Neural crest cell (in vitro differentiated cells): ENCODE measurements at places on chromosomes 1 and 21.
A peak's percentile ranks its signal among the peaks of the same experiment; 100 is the strongest.

DNA sequence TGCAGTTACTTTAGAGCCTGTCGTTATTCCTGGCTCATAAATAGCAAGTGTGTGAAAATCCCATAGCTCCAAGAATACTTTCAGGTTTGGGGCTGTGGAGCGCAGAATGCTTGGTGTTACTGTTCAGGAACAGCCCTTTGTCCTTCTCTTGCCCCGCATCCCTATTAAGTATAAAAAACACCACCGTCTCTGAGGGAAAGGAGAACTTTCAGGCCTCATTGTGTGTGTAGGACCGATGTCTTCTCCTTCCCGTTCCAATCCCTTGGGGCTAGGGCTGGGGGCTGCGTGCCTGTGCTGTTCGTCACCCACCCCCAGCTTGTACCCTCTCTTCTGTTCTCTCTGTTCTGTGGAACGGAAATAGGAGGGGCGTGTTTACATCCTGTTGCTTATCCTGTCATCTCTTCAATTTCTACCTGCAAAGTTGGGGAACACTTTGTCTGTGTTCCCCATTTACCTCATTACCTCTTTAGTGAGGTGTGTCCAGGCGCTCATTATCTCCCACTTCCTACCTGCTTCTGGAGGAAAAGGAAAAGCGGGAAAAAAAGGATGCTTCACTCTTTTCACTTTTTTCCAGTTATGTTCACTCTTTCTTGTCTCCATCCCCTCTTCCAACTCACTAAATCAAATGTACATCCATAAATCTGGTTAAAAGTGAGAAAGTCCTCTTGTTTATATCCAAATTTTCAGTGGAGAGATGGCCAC is 788 bp upstream of the TXNIP start:
- H3K27ac ChIP-seq: peak overlapping the region; percentile 96
- no peaks in the 10 kb centered on the region for H3K27me3 ChIP-seq
- peak overlapping the region; percentile 96 for H3K4me3 ChIP-seq
- H3K4me1 ChIP-seq: peaks cover 52% of the 10 kb centered on the region

DNA sequence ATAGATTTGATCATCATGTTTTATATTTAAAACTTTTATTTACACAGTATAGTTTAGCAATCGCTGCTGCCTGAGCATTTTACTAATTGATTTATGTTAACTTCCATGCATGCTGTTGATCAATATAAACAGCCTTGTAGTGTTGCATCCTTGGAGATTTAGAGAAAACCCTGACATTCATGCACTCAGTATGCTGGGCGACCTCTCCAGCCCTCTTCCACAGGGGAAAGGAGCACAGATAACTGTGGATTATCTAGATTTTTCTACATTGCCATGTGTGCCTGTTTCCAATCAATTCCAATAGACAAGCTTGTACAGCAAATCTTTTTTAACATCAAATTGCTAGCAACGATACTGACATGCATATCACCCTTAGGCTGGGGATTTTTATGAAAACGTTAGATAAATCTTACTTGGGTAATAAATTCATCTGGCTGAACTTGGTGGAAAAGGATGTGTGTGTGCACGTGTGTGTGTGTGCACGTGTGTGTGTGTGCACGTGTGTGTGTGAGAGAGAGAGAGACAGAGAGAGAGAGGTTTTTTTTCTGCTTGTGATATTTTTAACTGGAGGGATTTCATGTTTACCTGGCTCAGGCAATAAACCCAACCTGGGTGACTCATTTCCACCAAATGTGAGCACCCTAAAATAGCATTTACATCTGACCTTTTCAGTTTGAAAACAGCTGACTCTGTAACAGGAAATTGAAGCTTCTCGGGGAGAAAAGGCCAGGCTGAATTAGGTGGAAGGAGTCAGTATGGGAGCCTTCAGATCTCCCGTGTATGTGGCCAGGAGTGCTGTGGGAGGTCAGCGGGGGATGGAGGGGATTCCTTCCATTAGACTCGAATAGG is 339.8 kb downstream of the PRDM2 start:
- H3K27ac ChIP-seq: peak overlapping the region; percentile 16
- H3K4me3 ChIP-seq: no peak overlapping the region
- H3K4me1 ChIP-seq: no peaks in the 10 kb centered on the region
- peaks cover 17% of the 10 kb centered on the region for H3K27me3 ChIP-seq
- no peak for DNase-seq

DNA sequence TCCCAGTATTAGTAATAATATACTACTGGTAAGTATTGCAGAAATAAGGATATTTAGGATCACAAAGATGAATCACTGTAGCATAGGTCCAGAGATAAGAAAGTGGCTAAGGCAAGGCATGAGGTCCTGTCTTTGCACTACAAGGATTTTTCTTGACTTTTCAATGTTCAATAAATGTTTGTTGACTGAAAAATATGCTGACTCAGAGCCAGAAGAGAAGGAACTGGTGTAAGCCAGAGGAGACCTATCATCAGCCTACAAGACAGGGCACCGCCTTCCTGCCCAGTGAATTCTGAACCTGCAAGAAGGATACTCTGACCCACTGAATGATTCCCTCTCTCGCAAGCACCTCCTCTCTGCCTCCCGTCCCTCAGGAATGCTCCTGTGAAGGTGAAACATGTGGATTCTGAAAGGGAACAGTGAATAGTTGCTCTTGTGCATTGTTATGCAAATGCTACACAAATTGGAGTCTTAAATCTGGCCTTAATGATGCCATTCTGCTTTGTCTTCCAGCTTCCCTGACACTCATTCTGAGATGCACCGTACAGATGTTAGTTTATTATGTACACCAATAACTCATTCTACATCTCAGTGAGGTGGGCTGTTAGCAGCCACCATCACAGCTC is 540.0 kb downstream of the OMA1 start:
- no peak for DNase-seq
- peaks cover 29% of the 10 kb centered on the region for H3K4me1 ChIP-seq

GRCh38 chr1:168470901-168471431 is 72.8 kb downstream of the XCL2 start:
- no peak overlapping the region for H3K27ac ChIP-seq
- DNase-seq: no peak
- peaks cover 11% of the 10 kb centered on the region for H3K36me3 ChIP-seq
- no peaks in the 10 kb centered on the region for H3K4me1 ChIP-seq
- H3K27me3 ChIP-seq: no peaks in the 10 kb centered on the region

GRCh38 chr1:56484695-56485094 is 94.7 kb downstream of the PLPP3 start:
- H3K27me3 ChIP-seq: no peaks in the 10 kb centered on the region
- H3K4me3 ChIP-seq: no peak overlapping the region
- no peak overlapping the region for H3K27ac ChIP-seq

- H3K27ac ChIP-seq: peak overlapping the region; percentile 45
- H3K27me3 ChIP-seq: no peaks in the 10 kb centered on the region
- H3K4me1 ChIP-seq: peaks cover 11% of the 10 kb centered on the region
- no peaks in the 10 kb centered on the region for H3K36me3 ChIP-seq
Observed at GRCh38 chr1:100622037-100622436, 84.1 kb downstream of the GPR88 start.

DNA sequence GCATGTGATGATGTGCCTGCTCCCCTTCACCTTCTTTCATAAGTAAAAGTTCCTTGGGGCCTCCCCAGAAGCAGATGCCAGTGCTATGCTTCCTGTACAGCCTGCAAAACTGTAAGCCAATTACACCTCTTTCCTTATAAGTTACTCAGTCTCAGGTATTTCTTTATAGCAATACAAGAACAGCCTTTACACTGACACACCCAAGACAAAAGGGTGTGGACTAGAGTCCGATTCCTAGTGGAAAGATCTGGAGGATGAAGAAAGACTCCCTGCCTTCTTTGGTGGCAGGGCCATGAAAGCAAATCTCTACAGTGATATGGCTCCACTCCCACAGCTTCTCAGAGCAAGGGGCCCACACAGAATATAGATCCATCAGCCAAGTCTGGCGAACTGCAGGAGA is 209.7 kb upstream of the ST6GALNAC5 start:
- no peaks in the 10 kb centered on the region for H3K27me3 ChIP-seq
- no peak overlapping the region for H3K4me3 ChIP-seq
- peaks cover 10% of the 10 kb centered on the region for H3K4me1 ChIP-seq
- H3K27ac ChIP-seq: no peak overlapping the region

- H3K4me1 ChIP-seq: no peaks in the 10 kb centered on the region
- no peak overlapping the region for H3K27ac ChIP-seq
- DNase-seq: no peak
- H3K27me3 ChIP-seq: no peaks in the 10 kb centered on the region
Observed at GRCh38 chr1:117892512-117892911, 36.9 kb downstream of the GDAP2 start.

- no peak overlapping the region for H3K4me3 ChIP-seq
- DNase-seq: no peak
- H3K36me3 ChIP-seq: no peaks in the 10 kb centered on the region
- H3K27ac ChIP-seq: peak overlapping the region; percentile 89
- H3K4me1 ChIP-seq: peaks cover 3% of the 10 kb centered on the region
Observed at GRCh38 chr1:31509124-31510072, 66.9 kb upstream of the TINAGL1 start.

DNA sequence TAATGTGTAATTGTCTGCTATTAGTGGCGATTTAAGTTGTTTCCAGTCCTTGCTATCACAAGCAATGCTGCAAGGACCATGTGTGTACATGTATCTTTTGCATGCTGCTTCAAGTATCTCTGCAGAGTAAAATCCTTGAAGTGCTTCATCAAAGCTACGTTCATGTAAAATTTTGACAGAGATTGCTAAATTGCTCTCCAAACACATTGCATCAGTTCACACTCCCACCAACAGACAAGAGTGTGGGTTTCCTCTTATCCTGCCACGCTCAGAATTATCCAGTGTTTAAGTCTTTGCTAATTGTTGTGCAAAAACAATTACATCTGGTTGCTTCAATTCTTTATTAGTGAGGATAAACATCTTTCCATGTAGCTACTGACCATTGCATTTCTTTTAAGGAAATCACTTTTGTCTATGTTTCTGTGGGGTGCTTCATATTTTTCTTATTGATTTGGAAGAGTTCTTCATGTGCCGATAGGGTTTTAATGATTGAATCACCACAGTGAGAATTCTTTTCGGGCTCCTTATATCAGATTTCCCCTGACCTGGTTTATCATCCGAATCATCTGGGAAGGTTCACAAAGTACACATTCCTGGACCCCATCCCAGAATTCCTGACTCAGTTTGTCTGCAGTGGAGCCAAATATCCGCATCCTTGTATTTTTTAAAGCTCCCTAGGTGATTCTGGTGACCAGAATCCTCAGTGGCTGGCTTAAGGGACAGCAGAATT is 56.3 kb upstream of the GALNT2 start:
- H3K27me3 ChIP-seq: no peaks in the 10 kb centered on the region
- no peak overlapping the region for H3K27ac ChIP-seq
- H3K36me3 ChIP-seq: no peaks in the 10 kb centered on the region
- H3K4me1 ChIP-seq: no peaks in the 10 kb centered on the region

DNA sequence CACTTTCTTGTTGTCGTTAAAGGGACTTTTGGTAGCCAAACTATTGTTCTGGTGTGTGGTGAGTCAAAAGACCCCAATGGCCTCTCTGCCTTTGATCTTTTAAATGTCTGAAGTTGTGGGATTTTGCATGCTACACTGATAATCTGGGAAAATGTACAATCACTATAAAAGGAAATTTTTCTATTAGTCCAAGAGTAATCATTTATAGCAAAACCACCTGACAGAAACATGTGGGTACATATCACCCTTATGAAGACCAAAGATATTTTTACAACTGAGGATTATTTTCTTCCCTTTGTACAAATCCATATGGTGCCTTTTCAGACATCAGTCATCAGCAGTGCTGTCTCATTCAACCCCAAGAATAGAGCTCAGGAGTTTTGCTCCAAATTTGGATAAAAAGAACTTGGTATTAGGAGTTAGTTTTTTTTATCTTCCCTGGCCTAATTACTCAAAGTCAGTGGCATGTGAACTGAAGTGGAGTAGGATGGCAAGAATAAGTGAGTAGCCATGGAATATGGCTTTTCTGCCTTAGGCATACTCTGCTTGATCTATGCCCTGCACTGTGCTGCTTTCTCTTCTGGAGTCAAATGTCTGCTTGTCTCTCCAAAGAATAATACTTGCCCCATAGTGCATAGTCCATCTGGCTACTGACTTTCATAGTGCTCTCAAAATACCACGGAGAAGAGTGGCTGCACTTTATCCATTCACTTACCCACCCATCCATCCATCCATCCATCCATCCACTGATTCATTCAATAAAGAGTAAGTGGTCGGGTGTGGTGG is 13.5 kb downstream of the GREM2 start:
- H3K27me3 ChIP-seq: no peaks in the 10 kb centered on the region
- peaks cover 23% of the 10 kb centered on the region for H3K4me1 ChIP-seq
- H3K27ac ChIP-seq: no peak overlapping the region
- no peaks in the 10 kb centered on the region for H3K36me3 ChIP-seq

- peaks cover 22% of the 10 kb centered on the region for H3K4me1 ChIP-seq
- H3K4me3 ChIP-seq: no peak overlapping the region
- DNase-seq: no peak
- H3K27me3 ChIP-seq: no peaks in the 10 kb centered on the region
Observed at GRCh38 chr1:10965546-10966226, 46.8 kb upstream of the TARDBP start.

DNA sequence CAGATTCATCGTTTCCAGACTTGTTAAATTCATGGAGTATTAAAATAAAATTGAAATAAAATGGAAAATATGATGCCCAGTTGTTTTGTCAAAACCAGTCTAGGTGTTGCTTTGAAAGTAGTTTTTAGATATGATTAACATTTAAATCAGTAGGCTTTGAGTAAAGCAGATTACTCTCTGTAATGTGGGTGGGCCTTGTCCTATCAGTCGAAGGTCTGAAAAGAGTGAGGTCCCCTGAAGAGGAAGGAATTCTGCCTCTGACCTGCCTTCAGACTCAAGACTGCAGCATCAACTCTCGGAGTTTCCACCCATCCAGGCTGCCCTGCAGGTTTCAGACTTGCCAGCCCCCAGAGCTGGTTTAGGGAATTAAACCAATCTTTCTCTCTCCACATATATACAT is 36.2 kb downstream of the C21orf91 start:
- H3K27ac ChIP-seq: no peak overlapping the region
- no peak overlapping the region for H3K4me3 ChIP-seq
- H3K27me3 ChIP-seq: no peaks in the 10 kb centered on the region
